ENCODE measurements at places on chromosomes 1 and 21. TPM values are rescaled to one million over a fixed set of nuclear protein-coding genes. Genes with fewer than 3 reads are reported as not detected.

- H3K27ac ChIP-seq = no peak overlapping the region
- H3K4me1 ChIP-seq = no peaks in the 10 kb centered on the region
- no peak for DNase-seq
- no peak overlapping the region for H3K4me3 ChIP-seq
- peaks cover 12% of the 10 kb centered on the region for H3K27me3 ChIP-seq
Observed at GRCh38 chr1:30641572-30642353, 81.6 kb downstream of the MATN1 start.

DNA sequence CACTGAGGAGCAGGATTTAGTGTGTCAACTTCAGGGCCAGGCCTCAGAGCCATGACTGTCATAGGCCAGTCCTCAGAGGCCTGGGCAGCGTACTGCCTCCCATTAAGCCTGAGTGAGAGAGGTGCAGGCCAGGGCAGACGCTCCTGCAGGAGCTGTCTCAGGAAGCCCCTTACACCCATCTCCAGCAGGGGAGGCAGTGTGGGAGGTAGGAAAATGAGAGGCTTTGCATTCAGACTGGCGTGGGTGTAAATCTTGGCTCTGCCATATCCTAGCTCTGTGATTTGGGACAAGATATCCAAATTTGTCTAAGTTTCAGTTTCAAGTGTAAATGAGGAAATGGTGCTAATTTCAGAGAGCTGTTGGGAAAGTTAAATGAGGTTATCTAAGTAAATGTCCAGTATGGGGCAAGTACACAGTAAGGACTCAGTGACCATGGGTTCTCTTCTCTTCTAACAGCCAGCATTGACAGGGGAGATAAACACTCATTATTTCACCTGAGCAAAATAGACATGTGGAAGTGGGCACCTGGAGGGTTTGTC is 184.1 kb downstream of the ZSCAN20 start:
- H3K4me1 ChIP-seq = no peaks in the 10 kb centered on the region
- no peaks in the 10 kb centered on the region for H3K27me3 ChIP-seq
- no peaks in the 10 kb centered on the region for H3K36me3 ChIP-seq
- H3K4me3 ChIP-seq = no peak overlapping the region
- no peak for DNase-seq
- no peak overlapping the region for H3K27ac ChIP-seq

GRCh38 chr1:89310505-89310904 is 37.8 kb upstream of the GBP5 start:
- peak overlapping the region; percentile 60 for H3K4me3 ChIP-seq
- H3K4me1 ChIP-seq = peaks cover 39% of the 10 kb centered on the region
- H3K36me3 ChIP-seq = peaks cover 46% of the 10 kb centered on the region
- peak overlapping the region; percentile 90 for H3K27ac ChIP-seq
- no peaks in the 10 kb centered on the region for H3K27me3 ChIP-seq
- no peak for DNase-seq

The B4GALT3 gene
- total RNA-seq = 54.5 TPM

The RSPH1 gene
- total RNA-seq = not detected
